ENCODE measurements at places on chromosomes 12 and 14.

- no peak for DNase-seq
Measured at GRCh38 chr12:62466018-62466593, 520 bp upstream of the MON2 start.

- no peak for DNase-seq
Measured at GRCh38 chr12:101749657-101750056, 10.4 kb upstream of the SYCP3 start.

DNA sequence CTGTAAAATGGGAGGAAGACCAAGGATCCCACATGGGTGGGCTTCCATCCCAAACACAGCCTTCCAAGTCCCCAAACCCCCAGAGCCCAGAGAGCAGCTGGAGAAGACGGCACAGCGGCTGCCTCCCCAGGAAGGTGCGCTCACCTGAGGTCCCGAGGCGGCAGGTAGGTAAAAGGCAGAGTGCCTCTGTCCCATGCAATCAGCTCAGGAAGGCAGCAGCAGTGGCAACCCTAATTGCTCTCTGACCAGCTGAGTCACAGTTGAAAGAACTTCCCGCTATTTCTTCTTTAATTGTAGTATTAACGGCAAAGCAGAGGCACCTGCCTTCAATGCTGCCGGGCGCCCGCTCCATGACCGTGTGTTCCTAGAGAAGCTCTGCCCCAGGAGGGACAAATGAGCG is 91.1 kb upstream of the BCL11B start:
- DNase-seq: no peak

- DNase-seq: no peak
Measured at GRCh38 chr14:32022938-32023466, 54.1 kb upstream of the ARHGAP5 start.

DNA sequence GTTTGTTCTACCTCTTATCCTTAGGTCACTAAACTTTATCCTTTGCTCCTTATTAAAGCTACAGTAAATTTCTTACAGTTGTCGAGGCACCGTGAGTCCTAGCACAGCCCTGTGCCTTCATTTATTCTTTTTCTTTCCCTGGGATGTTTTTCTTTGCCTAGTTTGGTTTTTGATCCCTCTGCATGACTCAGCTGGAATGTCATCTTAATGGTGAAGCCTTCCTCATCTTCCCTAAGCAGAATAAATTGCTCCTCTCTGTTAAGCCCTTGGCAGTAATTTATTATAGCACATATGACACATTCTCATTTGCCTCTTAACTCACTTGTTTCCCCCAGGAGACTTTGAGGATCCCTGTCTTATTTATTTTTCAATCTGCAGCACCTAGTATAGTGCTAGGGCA is 16.6 kb downstream of the ACTR10 start:
- no peak for DNase-seq

GRCh38 chr14:58513272-58513671 is 85.8 kb downstream of the KIAA0586 start:
- no peak for DNase-seq

GRCh38 chr14:92368001-92368400 is 45.0 kb downstream of the SLC24A4 start:
- no peak for DNase-seq

DNA sequence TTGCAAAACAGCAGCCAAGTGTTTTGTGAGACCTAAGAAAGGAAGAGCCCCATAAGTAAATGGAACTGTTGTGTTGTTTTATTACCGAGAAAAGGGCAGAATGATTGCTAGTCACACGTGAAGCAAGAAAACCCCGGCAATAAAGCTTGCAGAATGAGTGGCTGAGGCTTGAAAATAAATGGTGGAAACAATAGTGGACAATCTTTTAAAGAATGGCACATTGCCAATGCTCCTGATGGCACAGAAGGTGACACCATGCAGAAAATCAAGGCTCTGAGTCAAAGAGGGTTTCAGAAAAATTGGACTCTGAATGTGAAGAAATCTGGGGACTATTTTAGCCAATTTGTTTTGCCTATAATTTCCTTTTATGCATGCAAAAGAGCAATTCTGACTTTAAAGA is 4.0 kb upstream of the AQP2 start:
- DNase-seq: no peak

- no peak for DNase-seq
Measured at GRCh38 chr14:35343702-35344101, 51.5 kb downstream of the PSMA6 start.

GRCh38 chr12:25764409-25764808 is 194.1 kb upstream of the RASSF8 start:
- no peak for DNase-seq

DNA sequence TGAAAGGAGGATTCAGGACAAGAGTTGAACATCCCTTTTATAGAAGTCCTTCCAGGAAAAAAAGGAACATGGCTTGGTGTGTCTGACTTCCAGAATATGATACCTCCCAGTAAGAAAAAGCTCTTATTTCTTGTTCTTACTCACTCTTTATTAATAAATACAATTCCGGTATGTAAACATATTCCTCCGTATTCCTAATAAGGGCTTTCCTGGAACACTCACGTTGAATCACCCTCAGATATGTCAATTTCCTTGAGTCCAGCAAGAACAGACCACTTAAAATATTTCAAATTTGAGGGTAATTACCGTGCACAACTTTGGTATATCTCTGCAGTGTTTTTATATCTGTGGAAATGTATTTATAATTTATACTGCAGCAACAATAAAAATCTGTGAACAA is 385.6 kb downstream of the SYT1 start:
- no peak for DNase-seq

DNA sequence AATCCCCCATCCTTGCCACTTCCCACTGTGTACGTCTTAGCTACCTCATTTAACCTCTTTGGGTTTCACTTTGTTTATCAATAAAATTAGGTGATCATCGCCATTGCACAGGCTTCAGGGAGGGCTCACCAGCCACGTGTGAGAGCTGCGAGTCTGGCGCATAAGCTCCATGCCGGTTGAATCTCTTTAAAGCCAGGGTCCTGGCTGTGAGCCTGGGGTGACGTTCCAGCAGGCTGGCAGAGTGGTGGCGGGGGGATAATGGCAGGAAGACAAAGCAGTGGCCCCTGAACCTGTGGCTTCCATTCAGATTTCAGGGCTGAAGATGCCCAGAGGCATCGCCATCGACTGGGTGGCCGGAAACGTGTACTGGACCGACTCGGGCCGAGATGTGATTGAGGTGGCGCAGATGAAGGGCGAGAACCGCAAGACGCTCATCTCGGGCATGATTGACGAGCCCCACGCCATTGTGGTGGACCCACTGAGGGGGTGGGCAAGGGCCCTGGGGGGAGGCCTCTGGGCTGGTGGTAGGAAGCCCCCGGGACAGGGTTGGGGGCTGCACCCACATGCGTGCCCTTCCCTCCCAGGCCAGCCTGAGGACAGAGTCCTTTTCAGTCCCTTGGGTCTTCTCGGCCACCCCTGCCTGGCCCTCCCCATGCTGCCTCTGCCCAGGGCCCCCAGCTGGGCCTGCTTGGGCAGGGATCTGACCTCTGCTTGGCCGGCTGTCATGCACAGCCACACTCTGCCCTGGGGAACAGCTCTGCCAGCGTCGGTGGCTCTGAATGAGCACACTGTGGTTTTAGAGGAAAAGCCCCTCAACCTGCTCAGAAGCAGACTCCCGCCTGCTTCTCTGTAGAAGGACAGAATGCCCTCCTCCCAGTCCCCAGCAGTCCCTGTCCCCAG is 8.6 kb upstream of the NXPH4 start:
- no peak for DNase-seq

GRCh38 chr12:125015680-125016310 is 22.4 kb downstream of the BRI3BP start:
- no peak for DNase-seq

DNA sequence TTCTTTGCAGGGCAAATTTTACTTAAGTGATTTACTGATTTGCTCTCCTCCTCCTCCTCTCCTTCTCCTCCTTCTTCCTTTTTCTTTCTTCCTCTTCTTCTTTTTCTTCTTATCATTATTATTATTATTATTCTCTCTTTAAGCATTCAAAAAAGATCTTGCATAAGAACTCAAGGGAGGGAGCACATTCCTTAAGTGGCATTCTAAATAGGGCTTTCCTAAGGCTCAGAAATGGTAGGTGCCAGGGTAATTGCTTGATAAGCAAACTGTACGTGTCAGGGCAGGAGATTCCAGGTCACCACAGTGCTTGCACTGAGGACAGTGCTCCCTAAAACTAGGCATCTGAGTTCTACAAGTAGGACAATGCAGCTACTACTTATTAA is 92.4 kb downstream of the SPTSSA start:
- no peak for DNase-seq

DNA sequence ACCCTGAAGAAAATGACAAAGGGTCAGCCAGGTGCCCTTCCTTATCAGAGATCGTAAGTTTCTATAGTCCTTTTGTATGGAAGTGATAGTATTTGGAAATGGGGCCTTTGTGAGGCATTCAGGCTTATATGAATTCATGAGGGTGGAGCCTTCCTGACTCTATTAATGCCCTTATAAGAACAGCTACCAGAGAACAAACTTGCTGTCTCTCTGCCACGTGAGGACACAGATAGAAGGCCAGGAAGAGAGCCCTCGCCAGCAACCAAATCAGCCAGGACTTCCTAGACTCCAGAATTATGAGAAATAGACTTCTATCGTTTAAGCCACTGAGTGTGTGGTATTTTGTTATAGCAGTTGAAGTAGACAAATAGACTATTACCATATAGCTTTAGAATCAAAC is 36.7 kb downstream of the TRMT5 start:
- DNase-seq: no peak

DNA sequence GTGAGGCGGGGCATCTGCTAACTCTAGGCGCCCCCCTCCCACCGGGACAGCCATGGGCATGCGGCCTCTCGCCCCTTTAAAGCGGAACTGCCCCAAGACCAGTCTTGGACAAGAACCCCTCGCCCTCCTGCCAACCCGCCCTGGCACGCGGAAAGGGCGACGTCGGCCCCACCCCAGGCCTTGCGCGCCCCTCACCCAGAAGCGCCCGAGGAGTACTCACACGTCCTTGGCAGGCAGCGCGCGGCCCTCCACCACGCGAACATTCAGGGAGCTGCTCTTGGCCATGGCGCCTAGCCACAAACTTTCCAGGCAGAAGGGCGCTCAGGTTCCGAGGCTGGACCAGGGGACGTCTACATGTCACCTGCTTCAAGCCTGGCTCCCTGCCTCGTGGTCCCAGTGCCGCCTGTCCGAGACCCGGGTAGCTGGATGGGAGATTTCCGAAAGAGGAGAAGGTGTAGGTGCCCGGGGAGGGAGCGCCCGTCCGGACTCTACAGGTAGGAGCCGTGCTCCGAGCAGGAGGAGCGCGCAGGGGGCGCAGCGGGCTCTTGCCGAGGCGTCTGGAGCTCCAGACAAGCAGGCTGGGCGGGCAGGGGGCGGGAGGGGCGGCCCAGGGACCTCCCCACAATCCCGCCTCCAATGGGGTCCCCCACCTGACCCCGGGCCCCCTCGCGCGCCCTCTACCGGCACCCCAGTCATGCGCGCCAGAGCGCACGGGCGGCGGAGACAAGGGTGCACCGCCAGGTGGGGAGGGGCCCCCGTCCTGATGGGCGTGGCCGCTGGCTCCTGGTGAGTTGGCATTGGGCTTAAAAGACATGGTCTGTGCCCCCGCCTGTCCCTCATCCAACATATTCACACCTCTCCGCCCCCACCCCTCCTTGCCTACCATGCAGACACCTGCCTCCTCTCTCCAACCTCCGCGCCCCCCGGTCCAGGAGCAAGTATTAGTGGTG is at the start of gene RASAL1:
TSS of gene RASAL1 (minus strand) at position 584 of the 950 bp plus-strand sequence. CDS start at position 285, 299 bp downstream.
- peak; percentile 73 for DNase-seq

DNA sequence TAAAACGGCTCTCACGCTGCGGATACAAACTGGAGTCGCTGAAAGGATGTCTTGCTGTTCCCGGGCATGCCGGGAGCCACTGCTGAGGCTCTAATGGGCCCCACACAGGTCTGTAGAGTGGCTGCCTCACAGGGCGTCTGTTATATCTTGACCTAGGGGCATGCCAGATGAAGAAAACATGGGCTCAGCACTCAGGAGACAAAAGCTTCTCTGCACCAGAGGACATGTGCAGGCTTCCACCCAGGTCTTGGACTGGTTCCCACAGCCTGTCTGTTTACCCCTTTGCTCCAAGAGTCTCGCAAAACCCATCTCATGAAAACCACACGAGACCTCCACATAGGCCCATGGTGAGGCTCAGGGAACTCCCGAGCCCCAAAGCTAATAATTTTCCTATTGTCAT is 134.2 kb downstream of the RPS29 start:
- no peak for DNase-seq

- DNase-seq: no peak
Measured at GRCh38 chr12:46675736-46676135, 150.1 kb downstream of the SLC38A4 start.

DNA sequence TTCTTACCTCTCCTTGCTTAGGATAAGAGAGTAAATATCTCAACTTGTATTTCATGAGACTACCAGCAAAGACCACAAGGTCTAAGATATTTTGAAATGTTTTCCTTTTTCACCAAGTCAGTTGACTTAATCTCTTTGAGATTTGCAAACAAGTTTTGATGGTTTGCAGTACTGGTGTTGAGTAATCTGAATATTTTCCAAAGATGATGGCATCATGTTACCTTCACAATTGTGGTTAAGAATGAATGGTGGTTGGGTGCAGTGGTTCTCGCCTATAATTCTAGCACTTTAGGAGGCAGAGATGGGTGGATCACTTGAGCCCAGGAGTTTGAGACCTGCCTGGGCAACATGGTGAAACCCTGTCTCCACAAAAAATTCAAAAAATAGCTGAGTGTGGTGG is 225.7 kb downstream of the TMTC2 start:
- DNase-seq: no peak

GRCh38 chr12:129607756-129608155 is 296.1 kb downstream of the TMEM132D start:
- no peak for DNase-seq

DNA sequence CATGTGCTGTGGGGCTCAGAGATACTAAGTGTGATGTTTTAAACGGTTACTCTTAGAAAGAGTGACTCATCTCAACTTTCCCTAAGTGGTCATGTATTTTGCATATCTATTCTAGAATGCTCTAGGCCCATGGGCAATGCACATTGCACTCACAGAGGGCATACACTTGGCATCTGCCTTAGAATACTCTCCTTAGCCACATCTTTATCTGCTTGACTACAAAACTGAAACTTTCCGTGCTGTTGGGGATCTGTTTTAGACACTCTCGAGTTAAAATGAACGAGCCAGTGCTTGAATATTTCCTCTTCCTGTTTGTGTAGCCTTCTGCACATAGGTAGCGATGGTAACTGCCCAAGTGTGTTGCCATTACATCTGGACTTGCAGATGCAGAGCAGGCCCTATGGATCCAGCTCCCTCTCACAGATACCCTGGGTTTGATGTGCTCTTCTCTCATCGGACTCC is 180.5 kb downstream of the CAND1 start:
- DNase-seq: no peak

DNA sequence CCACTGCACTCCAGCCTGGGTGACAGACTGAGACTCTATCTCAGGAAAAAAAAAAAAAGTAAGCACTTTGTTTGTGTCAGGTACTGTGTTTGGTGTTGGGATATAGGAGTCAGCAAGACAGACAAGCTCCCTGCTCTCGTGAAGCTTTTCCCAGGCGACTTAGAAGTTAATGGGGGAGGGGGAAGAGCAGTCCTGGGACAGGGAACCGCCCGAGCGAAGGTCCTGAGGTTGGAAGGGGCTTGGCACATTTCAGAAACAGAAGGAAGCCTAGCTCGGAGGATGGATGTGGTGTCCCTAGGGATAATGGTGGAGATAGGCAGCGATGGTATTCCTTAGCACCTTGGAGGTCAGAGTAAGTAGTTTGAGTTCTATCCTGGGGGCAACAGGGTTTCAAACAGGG is 8.5 kb upstream of the COX6A1 start:
- no peak for DNase-seq

- no peak for DNase-seq
Measured at GRCh38 chr12:119870457-119870856, 6.7 kb downstream of the CIT start.

All from stimulated activated CD8-positive, alpha-beta memory T cell treated with anti-CD3 and anti-CD28 coated beads, Interleukin-15, amount 100 ng/mL, for 48 hours (primary cell).